ENCODE measurements at places on chromosomes 13 and 19.

- no peak for DNase-seq
Observed at GRCh38 chr19:6059396-6059947, 50.8 kb downstream of the RFX2 start.

GRCh38 chr19:4367781-4368127 is 24.4 kb downstream of the MPND start:
- DNase-seq, result no peak

DNA sequence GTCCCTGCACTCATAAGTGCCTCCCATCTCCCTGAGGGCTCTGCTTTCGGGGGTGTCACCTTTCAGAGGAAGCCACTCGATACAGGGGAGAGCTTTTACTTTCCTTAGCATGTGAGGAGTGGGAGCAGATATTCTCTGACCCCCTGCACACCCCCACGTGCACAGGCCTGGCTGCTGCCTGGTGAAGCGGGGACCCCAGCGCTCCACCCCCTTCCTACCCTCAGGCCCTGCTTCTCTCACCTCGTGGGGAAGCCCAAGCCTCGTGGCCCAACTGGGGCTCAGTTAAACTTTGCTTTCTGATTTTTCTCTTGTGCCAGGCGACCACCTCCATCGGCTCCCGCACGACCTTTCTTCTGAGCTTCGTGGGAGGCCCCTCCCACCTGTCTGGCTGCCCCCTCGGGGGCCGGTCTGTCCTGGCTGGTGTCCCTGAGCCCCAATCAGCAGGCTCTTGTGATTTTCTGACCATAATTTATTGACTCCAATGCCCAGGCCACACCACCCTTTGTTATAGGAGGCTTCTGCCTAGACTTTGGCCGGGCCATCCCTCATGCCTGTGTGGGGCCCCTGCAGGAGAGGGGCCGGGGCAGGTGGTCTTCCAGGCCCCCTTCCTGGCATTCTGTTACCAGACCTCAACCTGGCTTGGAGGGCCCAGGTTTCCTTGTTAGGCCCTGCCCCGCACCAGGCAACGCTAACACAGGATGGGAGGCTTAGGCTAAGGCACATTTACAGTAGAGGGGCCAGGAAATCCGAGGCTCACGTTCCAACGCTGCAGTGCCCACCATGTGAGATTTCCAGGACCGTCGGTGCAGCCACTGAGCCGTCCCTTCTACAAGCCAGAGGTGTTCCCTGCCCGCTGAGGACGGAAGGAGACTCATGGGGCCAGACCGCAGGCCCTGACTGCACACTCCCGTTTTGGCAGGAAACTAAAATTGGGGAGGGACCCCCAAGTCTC is 3.7 kb downstream of the TMED1 start:
- DNase-seq, result no peak

- no peak for DNase-seq
Observed at GRCh38 chr13:32829676-32830335, 186.4 kb upstream of the KL start.

- DNase-seq, result no peak
Observed at GRCh38 chr19:38691938-38692457, 44.5 kb downstream of the ACTN4 start.

GRCh38 chr13:44125943-44126469 is 246.3 kb downstream of the LACC1 start:
- no peak for DNase-seq

- DNase-seq, result peak; percentile 99
Observed at GRCh38 chr19:17405250-17406045, at the start of gene BST2. BST2 (minus strand) TSS chr19:17405630; CDS start chr19:17405575, 55 bp downstream.

GRCh38 chr19:16527971-16528521 is 14.2 kb downstream of the CHERP start:
- DNase-seq, result peak; percentile 40

DNA sequence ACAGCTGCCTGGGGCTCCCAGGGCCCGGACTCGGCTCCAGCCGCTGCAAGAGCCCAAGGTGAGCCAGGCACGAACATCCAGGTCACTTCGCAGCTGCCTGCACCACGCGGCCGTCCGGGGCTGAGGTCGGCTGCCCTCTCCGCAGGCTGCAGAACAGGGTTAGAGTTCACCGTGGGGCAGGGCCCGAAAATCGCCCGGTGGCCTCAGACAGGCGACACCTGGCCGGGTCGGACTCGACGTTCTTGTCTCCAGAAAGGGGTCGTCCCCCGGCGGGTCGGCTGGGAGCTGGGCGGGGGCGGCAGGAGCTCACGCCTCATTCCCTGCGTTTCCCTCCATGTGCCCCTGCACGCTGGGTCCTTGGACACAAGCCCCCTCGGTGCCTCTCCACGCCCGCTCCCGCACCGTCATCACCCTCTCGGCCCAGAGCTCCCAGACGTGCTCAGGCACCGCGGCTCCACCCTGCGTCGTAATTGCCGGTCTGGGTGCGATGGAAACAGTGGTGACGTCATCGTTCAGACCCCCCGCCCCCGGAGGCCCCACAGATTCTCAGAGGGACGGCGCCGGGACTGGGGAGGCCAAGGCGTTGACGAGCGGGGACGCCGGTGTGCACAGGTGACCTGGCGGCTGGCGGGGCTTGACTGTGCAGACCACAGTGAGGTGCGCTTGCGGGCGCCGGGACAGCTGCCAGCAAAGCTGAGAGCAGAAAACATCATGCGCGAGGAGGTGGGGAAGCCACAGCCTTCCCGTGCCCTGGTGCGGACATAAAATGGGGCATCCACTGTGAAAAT is 4.0 kb upstream of the GRIN3B start:
- DNase-seq, result peak; percentile 63
